Mucosa of descending colon (tissue), 3 donors: ENCODE measurements at places on chromosomes 13 and 19. TPM values are rescaled to one million over a fixed set of nuclear protein-coding genes. Genes with fewer than 3 reads are reported as not detected.

DNA sequence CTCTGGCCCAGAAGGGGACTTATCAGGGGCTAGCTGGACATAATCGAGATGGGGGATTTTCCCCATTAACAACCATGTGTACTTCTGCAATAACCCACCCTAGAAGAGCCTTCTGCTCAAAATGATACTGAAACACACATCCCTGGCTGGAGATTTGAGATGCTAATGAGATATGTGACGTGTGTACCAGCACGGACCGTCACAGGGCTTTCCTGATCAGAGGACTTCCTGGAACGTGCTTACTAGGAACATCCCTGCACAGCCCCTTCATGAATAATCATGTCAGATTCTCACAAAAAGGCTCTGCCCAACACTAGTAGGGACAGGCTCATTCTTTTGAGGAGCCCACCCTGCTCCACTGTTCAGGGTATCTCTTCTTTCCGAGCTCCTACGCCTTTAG, 6.5 kb upstream of the ERVV-1 start:
- DNase-seq = no peak

MYO16 gene
- total RNA-seq = 0.06 TPM

DNA sequence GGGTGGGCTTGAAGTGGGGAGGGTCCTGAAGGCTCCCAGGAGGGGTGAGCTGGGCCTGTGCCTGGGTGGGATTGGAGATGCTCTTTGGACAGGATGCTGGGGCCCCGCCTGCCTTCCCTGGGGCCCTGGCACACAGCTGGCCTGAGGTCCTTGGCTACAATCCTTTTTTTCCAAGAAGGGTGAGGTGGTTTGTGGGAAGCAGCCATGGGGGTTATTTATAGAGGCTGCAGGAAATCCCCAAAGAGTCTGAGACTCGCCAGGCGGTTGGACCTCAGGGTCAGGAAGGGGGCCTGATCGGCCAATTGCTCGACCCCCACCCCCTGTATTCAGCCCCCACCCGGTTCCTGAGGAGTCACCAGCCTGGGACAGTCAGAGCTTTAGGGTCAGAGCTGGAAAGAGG, 10.0 kb downstream of the GTPBP3 start:
- no peak for DNase-seq

- DNase-seq = no peak
These were observed 2.4 kb downstream of the ALOX5AP start for GRCh38 chr13:30737511-30738337.

DNA sequence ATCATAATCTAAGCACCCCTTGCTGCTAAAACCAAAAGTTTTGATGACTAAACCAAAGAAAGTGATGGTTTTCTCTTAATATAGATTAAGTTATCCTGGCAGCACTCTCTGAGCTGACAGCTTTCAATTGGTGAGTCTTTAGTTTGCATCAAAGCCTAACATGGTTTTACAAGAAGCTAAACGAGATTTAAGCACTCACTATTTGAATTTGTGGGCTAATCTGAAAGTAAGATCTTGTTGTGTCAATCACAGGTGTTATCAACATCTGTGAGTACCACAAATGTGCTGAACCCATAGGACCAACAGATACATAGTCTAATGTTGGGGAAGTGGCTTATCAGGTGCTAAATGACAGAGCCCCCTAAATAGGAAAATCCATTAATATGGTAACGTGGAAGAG, 223.9 kb downstream of the LHFPL6 start:
- DNase-seq = no peak

TUBA3C gene
- not detected for total RNA-seq

DNA sequence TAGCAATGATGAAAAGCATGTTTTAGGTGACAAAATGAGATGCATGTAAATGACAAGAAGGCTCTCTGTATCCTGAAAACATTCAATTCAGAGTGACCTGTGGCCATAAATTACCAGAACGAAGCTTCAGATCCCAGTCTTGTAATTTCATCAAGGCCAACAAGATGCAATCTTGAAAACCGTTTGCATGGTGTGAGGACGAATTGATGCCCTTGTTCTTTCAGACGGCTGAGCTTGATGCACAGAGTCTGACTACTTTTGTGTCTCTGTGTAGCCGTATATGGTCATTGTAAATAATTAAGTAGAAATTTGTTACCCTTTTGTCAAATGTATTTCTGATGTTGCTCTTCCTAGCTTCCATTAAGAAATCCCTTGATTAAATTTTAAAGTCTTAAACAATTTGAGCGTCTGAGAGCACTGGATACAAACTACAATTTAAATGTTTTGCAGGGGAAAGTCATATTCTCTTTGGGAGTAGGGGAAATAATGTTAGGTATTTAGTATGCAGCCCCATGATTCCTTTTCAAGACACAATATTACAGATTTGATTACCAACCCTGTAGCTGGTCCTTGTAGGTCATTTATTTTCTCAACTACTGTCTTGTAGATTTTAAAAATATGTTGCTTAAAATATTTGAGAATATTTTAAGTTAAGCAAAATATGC, 125.8 kb upstream of the PCDH9 start:
- DNase-seq = no peak

- no peak for DNase-seq
These were observed 8.8 kb downstream of the S1PR2 start for GRCh38 chr19:10222201-10222890.

DNA sequence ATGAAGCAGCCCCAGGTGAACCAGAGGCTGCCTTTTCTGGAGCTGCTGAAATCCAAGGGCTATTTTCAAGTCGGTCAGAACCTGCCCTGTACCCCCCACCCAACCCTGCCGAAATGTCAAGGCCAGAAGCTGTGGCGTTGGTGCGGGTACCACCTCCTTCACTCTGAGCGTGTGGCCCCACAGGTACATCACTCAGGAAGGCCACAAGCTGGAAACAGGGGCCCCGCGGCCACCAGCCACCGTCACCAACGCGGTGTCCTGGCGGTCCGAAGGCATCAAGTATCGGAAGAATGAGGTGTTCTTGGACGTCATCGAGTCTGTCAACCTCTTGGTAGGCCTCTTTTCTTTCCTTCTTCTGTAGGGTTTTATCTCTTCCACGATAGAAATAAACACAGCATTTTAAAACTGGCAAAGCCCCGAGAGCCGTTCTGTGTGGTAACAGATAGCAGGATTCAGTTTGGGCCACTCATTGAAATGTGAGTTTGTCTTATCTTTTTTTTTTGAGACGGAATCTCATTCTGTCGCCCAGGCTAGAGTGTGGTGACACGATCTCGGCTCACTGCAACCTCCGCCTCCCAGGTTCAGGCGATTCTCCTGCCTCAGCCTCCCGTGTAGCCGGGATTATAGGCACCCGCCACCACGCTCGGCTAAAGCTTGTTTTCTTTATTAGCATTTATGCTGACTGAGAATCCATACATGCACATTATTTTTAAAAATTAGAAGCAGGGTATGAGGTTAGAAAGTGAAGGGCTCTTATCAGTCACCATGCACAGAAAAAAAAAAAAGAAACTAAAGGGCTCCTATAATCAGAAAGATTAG, 11.3 kb downstream of the AP1M1 start:
- no peak for DNase-seq

- DNase-seq = no peak
These were observed 4.6 kb upstream of the ITGBL1 start for GRCh38 chr13:101447852-101448251.

ZNF536 gene
- total RNA-seq = 1.3 TPM

GRCh38 chr13:113607056-113607888, 22.7 kb downstream of the TFDP1 start:
- DNase-seq = no peak

IZUMO2 gene
- total RNA-seq = not detected

CPT1C gene
- total RNA-seq = 7.6 TPM

PLIN4 gene
- total RNA-seq = 2.8 TPM

- DNase-seq = no peak
These were observed 2.2 kb downstream of the CLIP3 start for GRCh38 chr19:36030264-36031148.

MAP4K1 gene
- total RNA-seq = 6.9 TPM

CKAP2 gene
- 18.8 TPM for total RNA-seq

UPF1 gene
- total RNA-seq = 79.2 TPM

DNA sequence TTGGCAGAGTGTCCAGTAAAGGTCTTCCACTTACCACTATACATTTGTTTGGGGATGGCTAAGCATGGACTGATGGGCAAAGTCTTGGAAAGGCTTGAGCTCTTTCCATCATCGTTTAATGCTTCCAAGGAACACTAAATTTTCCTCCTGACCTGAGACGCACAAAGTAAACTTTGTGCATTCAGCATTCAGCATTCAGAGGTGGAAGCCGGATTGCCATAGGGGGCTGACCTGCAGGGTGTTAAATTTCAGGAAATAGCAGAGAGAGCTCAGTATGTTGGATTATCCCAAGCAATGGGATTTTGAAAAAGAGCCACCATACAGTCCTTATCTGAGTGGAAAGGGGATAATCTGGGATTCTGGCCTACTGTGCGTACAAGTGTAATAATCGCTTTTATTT, 14.0 kb downstream of the ZNF552 start:
- DNase-seq = no peak

DNA sequence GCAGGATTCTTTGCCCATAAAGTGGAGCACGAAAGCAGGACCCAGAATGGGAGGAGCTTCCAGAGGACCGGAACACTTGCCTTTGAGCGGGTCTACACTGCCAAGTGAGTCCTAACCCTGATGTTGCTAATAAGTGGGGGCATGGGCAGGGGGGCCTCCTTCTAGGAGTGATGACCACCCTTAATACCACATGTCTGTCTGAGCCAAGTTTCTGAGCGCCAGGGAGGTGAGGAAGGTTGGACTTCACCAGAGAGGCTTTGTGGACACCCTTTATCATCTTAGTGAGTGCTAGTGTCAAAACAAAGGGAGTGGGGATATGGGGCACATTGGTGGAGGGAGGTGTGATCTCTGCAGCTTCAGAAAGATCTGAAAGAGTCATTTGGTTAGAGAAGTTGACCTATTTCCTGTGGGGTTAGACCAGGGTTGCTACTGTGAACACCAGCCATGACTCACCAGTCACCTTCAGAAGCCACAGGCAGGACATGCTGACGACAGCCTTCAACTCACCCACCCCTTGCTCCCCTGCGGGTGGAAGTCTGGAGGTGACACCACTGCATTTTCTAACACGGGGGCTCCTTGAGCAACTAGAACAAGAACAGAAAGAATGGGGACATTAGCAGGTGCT, 8.8 kb downstream of the ALOX5AP start:
- DNase-seq = peak; percentile 59

GRCh38 chr19:5345895-5346386, 5.3 kb upstream of the PTPRS start:
- DNase-seq = no peak

ZNF579 gene
- total RNA-seq = 6.2 TPM

GRCh38 chr19:20423381-20424197, 142.0 kb downstream of the ZNF737 start:
- DNase-seq = peak; percentile 10

GRCh38 chr19:2252797-2253105, 3.5 kb downstream of the JSRP1 start:
- DNase-seq = no peak

DNA sequence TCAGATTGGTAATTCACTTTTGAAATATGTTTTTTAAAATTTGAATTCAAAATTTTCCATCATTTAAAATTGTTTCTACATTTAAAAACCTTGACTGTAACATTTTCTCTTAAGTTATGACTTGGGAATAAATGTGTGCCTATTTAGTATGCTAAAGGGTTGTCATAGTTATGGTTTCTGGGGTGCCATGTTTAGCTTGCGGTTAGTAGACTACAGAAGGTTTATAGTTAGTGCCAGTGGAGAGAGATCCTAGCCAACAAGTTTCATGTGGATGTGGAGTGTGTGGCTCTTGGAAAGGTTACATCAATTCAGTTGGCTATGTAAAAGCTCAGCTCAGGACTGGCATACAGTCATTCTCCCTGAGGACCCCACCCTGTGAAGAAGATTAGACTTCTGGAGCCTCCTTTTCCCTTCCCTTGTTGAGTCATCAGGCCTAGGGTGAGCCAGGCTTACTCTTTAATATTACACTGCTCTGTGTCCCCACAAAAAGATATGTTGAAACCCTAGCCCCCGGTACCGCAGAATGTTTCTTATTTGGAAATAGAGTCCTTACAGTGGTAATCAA, 20.4 kb downstream of the LMO7 start:
- DNase-seq = no peak

SIGLEC8 gene
- total RNA-seq = 2.0 TPM
